ENCODE measurements at places on chromosomes 1 and 21.

DNA sequence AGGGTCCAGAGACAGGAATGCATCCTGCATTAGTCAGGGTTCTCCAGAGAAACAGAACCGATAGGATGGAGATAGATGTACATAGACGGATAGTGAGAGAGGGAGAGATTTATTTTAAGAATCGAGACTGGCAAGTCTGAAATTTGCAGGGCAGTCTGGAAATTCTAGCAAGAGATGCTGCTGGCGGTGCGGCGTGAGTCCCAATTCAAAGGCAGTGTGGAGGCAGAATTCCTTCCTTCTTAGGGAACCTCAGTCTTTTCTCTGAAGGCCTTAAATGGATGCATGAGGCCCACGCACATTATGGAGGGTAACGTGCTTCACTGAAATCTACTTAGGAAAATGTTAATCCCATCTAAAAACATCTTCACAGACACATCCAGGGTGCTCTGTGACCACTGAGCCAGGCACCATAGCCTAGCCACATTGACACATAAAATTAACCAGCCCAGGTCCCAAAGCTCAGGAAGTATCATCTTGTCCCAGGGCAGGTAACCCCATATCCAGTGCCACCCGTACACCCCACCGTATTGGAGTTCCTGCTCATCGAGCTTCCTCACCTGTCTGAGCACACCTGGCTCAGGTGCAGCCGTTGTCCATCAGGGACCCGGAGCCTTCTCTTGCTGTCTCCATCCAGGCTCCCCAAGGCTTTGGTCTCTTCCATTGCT lies 9.7 kb upstream of the PKNOX1 start:
- DNase-seq = no peak

- DNase-seq = no peak
These were observed 88.8 kb downstream of the CDC7 start for GRCh38 chr1:91589437-91589836.

DNA sequence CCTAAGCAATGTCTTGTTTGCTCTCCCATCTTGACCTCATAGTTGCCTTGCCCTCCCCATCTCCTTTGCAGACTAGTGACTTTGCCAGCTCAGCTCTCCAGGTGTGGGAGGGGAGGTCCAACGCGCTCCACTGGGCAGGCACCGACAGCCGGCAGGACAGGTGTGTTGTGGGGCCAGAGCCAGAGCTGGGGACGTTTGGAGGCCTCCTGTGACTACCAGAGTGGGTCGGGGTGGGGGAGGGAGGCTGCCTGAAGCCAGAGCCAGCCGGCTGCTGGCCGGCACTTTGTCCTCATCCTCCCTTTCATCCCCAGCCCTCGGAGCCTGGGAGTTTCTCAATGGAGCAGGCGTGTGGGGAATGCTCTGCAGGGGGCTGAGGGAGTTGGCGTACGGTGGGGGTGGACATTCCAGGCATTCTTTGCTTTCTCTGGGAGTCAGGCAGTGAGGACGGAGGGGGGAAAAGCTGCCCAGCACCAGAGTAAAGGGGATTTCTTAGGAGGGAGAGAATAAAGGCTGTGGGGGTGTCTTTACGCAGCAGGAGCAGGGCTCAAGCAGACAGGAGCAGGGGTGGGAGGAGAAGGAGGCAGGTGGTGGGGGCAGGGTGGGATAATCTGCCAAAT lies 20.2 kb downstream of the NUAK2 start:
- DNase-seq = peak; percentile 97

GRCh38 chr1:238811211-238811879 lies 575.0 kb upstream of the CHRM3 start:
- peak; percentile 63 for DNase-seq

DNA sequence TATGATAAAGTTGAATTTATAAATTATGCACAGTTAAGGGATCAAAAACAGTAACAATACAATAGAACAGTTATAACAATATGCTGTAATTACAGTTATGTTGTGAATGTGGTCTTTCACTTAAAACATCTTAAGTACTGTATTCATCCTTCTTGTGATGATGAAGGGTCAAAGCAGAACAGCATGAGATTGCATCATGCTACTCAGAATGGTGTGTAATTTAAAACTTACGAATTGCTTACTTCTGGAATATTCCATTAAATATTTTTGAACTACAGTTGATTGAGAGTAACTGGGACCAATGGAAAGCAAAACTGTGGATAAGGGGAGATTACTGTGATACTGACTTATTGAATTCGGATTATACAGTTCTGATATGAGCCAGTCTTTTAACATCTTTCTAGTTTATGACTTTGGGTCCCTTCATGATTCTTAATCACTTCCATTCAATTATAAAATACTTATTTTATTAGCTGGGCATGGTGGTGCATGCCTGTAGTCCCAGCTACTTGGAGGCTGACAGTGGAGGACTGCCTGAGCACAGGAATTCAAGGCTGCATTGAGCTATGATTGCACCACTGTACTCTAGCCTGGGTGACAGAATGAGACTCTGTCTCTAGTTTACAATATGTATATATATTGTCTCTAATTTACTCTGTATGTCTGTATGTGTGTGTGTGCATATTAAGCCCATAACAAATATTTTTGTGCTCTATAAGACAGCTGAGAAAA lies 43.2 kb downstream of the ATP1B1 start:
- no peak for DNase-seq

DNA sequence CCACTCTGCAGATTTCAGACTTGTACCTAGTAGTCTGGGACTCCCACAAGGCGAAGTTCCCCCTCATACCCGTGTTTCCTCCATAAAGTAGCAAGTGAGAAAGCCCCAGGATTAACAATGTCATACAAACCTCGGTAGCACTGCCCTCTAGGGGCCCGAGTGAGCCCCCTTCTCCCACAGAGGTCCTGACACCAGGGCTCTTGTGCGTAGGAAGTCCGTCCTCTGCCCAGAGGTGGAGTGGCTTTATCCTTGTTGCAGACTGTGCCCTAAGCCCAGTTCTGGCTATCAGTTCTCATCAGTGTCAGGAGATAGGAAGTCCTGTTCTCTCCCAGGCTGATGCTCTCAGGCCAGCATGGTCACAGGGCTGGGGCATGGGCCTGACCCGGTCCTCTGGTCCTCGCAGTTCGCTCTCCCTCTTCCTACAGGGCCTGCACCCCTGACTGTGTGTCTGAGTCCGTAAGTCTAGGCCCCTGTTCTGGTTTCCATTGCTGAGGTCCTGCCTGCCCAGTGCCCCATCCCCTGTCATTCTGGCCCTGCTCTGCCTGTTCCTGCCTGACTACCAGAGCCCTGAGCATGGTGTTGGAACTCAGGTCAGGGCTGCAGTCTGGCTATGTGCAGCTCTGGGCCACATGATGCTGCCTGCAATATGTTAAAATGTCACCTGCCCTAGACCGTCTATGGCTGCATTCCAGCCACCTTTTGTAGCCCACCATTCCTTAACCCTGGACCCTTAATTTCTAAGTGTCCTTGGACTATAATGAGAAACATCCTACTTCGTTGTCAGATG lies 285.6 kb downstream of the ASTN1 start:
- DNase-seq = no peak

DNA sequence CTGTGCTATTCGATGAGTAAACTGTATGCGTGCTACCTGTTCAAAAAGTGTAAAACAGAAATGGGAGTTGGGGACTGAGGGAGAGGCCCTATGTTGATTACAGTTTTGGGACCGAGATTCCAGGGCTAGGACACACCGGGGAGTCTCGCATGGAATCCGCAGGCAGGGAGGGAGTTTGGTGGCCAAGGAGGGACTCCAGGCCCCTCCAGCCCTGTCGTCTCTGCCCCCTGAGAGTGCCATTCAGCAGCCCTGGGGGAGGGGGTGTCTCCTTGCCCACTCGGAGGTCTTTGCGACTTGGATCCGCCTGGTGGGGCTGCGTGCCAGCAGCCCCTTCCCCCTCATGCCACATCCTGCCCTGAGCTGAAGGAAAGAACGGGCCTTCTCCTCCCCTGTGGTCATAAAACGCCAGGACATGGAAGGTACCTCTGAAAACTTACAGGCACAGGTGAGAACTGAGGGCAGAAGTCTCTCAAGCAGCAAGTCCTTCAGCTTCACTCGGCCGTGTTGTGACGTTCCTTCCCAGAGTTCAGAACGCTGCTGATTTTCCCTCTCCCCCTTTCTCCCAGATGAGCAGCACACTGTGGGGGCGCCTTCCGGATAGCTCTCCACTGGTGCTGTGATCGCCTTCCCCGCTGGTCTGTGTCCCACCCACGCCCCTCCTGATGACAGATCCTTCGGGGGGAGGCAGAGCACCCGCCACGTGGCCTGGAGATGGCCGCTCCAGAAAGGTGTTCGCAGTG lies 141.4 kb downstream of the PEX14 start:
- DNase-seq = no peak

DNA sequence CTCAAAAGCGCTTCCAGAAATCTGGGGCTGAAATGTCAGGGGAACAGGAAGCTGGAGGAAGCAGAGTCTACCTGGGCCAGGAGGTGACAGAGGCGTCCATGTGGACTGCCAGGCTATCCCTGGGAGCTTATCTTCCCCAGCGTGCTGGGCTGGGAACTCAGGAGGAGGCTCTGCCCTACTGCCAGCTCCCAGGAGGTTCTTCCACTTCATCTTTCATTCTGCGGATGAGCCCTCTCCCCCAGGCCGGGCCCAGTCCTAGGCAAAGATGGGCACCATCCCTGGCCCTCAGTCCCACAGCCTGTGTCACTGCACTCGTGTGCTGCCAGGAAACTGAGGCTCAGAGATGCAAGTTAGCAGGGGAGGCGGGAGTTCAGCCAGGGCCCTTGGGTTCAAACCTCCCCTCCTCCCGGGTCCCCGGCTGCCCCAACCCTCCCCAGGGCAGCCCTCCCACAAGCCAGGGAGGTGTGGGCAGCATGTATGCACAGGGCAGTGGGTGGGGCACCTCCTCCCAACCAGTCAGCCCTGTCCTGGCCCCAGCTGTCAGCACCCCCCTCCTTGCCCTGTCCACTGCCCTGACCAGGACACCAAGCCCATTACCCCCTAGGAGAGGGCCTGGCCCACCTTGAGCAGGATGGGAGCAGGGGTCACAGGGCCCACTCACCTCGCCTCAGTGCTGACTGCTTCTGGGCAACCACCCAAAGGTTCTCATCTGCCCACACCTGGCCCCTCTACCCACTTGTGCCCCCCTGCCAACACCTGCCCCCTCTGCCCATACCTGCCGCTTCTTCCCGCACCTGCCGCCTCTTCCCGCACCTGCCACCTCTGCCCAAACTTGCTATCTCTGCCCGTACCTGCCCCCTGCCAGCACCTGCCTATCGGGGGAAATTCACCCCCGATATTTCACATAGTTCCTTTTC lies 226.0 kb downstream of the NPHP4 start:
- no peak for DNase-seq

DNA sequence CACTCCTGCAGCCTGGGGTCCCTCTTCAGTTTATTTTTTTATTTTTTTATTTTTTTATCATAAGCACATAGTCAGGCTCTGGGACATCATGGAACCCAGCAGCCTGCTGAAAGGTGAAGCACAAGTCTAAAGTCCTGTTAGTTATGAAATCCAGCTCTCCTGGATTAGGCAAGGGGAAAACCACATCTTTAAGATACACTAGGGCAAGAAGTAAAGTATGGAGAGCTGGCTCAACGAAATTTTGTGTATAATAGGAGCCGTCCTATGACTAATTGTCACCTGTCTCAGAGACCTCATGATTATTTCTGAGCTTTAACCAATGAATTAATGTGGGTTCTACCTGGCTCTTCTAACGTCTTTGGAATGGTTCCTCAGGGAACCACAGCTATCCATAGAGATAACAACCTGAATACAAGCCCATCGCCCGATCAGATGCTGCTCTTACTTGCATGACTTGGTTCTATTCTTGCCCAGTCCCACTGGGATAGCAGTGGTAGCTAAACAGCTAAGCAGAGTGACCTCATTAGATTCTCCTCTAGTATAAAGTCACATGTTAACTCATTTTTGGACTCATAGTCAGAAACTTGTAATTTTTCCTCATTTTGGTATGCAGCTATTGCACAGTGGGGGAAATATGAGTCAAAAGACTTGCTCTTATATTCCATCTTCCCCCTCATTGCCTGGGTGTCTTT lies 122.7 kb downstream of the LMO4 start:
- DNase-seq = no peak
